ENCODE measurements at places on chromosomes 4 and X.

GRCh38 chrX:154373340-154374306 lies 811 bp downstream of the FLNA start:
- peak; percentile 82 for DNase-seq

- no peak for DNase-seq
Observed at GRCh38 chrX:154355776-154356140, 18.7 kb downstream of the FLNA start.

- no peak for DNase-seq
Observed at GRCh38 chr4:84362896-84363655, 136.0 kb downstream of the NKX6-1 start.

DNA sequence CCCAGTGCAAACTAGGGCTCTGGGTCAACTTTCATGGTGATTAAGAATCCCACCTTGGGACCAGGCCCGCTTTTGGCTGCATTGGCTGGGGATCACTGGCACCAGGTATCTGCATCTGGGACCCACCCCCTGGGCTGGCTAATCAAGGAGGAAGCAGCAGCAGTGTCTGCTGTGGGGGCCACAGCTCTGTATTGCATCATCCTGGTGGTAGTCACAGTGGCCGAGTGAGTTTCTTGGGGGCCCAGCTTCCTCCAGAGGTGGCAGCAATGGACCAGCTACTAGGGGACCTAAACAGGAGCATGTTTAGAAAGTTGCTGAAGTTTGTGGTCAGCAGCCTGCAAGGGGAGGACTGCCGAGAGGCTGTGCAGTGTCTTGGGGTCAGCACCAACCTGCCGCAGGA lies 15.7 kb downstream of the LNX1 start:
- DNase-seq: no peak

DNA sequence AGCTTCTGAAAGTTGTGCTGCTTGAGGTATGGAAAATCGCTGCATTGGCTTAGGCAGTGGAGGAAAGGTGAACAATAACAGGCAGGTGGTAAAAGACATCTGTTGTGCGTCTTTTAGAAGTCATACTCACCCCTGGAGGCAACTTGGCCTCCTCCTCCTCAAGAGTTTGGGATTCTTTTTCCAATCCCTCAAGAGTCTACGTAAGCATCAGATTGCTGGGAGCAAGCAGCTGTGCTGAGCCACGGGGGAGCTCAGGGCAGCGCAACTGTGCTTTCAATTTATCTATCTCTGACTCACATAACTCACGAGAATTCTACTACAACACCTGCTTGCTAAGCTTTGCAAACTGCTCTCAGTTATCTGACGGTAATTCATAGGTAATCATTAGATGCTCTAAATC lies 6.4 kb upstream of the RBMX2 start:
- DNase-seq: no peak

- no peak for DNase-seq
Observed at GRCh38 chr4:176775338-176775737, 17.4 kb downstream of the VEGFC start.

DNA sequence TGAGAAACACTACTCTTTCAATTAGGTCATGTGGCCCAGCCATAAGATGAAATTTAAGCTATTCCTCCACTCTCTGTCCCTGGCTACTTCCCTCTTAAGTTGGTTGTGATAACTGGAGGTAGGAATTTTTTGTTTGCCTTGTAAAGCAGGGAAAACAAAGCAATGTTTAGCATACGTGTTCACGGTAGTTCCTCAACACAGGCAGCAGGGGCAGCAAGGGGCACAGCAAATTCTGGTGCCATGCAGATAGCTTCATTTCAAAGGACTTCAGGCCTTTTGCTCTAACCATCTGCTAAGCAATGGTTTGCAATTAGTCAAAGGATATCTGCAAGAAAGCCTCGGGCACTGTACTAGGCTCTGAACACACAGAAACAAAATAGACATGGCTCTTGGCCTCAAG lies 330.2 kb downstream of the ZIC3 start:
- DNase-seq: no peak

GRCh38 chr4:8241211-8241779 lies 28.3 kb upstream of the HTRA3 start:
- no peak for DNase-seq

DNA sequence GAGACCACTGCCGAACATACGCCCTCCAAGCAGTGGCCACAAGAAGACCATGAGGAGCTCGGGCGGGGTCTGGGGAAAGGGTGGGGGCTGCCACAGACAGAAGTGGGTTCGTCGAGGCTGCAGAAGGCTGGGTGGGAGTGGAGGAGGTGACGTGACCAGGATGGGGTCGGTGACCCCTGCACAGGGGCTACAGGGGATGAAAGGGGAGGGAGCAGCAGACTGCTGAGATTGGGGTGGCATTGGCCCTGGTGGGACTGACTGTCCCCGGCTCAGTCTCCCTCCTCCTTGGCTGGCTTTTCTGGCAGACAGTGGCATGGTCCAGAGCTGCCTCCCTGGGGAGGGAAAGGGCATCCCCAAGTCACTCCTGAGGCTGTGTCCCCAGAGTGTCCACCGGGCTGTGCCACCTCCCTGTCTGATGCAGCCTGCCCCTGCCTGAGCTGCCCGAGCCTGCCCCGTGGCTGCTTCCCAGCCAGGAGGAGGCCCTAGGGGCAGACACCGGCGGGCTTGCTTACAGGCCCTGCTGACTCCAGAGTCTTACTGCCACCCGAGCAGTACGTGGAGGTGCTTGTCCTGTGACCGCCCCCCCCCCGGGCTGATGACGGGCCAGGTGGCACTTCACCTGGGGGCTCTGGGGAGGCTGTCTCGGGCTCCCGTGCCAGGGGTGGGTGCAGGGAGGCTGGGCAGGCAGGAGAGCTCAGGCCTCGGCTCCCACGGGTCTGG lies 7.2 kb downstream of the SH3BP2 start:
- DNase-seq: peak; percentile 46

DNA sequence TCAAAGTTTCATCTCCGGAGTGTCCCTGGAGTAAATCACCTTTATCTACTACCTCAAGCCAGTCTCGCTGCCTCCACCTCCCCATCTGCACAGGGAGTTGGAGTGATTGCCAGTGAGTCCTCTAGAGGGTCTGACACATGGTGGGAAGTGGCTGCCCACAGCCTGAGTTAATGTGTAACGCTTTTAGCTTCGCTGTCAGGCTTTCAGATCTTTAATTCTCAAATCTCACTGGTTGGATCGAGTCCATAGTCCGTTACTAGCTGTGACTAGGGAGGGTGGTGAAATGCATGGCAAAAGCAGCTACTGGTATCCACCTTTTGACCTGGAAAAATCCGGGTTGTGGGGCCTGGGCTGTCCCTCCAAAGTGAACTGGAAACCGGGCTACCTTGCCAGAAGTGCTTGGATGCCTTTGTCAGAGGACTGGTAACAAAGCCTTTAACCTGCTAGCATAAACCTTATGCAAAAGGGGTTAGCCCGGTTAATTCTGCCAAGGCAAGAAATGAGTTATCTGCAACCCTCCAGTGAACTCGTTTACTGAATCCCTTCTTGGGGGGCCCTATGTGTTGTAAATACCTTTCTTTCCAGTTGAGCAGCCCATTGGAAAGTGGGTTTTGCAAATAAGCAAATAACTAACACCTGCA lies 5.1 kb upstream of the WDR1 start:
- DNase-seq: no peak

DNA sequence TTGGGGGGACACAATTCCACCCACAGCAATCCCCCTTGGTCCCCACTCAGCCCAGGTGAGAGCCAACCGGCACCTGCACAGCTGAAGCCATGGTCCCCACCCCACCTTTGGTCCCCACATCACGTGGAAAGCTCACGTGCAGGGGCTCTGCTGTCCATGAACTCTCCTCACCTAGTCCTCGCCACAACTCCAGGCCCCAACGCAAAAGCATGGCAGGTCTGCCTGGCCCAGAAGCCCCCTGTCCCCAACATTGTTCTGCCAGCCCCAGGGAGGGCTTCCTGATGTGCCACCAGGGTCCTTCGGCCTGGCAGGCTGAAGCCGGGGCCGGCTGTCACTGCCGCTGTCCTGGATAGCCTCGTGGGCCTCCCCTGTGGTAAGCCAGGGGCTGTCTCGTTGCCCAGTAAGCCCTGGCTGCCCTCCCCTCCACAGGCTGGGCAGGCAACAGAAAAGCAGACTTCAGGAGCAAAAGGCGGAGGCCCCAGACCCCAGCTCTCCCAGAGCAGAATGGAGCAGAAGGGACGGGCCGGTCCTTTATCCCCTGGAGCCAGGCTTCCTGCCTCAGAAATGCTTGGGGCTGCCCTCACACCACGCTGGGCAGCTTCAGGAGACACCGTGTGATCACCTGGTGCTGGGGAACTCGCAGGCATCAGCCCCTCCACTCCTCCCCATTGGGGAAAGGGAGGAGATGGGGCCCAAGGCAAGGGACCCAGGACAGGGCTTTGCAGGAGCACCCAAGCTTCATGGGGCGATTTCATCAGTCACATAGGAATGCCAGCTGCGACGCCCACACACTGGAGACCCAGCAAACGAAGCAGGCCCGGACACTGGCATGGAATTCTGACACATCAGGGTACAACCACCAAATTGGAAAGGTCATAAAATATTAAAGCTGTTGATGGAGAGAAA lies 103.7 kb downstream of the ADRA2C start:
- no peak for DNase-seq

GRCh38 chrX:66731398-66731797 lies 92.5 kb upstream of the EDA2R start:
- DNase-seq: no peak

DNA sequence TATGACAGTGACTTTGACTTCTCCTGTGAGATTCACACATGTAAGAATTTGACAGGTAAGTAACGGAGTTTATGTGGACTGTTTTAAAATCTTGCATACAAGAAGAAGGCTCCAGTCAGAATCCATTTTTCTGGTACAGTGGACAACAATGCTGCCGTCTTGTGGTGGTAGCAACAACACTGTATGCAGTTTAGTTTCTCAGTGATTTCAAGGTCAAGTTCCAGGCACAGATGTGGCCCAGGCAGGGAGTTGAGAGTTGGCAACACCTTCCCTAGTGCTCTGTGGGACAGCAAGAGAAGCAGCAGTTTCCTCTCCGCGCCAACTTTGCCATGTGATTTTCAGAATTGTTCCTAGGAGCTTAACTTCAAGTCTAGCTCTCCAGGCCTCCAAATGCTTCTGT lies 56.0 kb upstream of the STPG2 start:
- DNase-seq: no peak

DNA sequence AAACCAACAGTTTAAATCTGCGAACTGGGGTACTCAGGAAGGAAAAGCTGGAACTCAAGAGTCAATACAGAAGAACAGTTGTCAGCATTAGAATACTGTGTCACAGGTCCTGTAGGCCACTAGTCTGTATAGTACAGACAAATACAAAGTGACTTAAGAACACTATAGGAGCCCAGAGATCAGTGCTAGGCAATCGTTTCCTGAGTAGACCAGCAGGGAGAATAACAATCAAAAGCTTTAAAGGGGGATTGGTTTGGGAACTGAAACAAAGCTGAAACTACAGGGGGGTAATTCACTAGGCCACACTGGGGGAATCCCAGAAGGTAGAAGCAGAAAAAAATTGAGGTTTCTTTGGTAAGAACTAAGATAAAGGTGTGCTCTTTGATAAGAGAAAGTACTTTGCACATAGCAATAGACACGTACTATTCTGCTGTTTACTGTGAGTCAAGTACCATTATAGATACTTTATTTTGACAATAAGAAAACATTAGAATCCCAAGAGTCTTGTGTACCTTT lies 339.7 kb downstream of the PCDH19 start:
- DNase-seq: no peak

GRCh38 chrX:18422886-18423285 lies 2.5 kb upstream of the CDKL5 start:
- DNase-seq: no peak

DNA sequence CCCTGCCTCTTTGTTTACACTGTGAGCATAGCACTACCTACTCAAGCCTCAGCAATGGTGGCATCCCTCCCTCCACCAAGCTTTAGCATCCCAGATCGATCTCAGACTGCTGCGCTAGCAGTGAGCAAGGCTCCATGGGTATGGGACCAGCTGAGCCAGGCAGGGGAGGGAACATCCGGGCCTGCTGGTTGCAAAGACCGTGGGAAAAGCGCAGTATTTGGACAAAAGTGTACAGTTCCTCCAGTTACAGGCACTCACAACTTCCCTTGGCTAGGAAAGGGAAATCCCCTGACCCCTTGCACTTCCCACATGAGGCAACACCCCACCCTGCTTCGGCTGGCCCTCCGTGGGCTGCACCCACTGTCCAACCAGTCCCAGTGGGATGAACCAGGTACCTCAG lies 26.5 kb downstream of the EGF start:
- no peak for DNase-seq

- DNase-seq: no peak
Observed at GRCh38 chrX:69630147-69630546, 14.2 kb downstream of the EDA start.

DNA sequence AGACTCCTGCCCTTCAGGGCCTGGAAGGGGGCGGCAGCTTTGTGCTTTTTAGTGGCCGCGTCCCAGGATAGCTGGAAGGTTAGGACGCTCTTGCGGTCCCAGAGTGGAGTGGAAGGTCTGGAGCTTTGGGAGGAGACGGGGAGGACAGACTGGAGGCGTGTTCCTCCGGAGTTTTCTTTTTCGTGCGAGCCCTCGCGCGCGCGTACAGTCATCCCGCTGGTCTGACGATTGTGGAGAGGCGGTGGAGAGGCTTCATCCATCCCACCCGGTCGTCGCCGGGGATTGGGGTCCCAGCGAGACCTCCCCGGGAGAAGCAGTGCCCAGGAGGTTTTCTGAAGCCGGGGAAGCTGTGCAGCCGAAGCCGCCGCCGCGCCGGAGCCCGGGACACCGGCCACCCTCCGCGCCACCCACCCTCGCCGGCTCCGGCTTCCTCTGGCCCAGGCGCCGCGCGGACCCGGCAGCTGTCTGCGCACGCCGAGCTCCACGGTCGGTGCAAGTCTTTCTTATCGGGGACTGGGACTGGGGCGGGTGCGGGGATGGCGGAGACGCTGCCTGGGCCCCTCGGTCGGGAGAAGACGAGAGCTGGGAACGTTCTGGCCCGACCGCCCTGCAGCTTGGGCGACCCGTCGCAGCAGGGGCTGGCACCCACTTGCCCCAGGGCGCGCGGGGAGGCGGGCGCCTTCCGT lies at the start of gene EDNRA:
TSS of gene EDNRA (plus strand) at position 207 of the 686 bp plus-strand sequence. CDS start 4,585 bp downstream, outside the sequence.
- DNase-seq: peak; percentile 70

DNA sequence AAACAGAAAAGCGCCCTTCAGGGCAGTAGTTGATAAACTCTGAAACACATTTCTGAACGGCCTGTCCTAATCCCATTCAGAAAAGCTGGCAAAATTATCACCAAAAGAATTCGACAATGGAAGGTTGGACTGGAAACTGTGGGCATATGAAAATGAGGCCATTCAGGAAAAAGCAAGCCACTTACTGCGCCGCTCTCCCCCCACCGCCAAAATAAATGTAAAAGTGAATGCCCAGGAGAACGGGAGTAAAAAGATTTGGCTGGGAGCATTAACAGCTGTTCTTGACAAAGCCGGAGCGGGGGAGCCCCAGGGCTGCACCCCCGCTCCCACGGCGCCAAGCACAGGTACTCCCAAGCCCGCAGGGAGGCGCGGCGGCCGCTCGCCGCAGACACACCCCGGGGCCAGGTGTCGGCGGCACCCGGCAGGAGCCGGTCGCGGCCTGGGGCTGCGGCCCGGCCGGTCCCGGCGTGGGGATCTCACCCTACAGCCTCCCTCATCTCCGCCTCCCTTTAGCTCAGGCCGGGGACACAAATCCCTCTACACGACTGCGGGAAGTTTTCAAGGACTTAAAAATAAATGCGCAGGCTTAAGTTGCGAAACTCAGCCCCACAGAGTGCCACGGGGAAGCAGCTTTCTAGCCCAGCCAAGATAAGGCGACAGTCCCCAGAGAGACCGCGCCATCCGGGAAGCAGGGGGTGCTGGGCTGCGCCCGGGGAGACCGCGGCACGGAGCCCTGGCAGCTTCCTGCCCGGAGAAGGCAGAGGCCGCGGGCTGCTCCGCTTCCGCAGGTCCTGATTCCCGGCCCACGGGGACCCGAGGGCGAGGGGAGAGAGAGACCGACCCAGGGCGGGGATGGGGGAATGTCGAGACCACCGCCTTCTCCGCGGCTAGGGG lies 593 bp downstream of the SH3RF1 start:
- DNase-seq: peak; percentile 74

GRCh38 chrX:77426811-77427210 lies 20.4 kb upstream of the FGF16 start:
- no peak for DNase-seq

All from left hindlimb (tissue), 1 donor.